Calu3 (cell line): ENCODE measurements at places on chromosomes 7 and 10. TPM values are rescaled to one million over a fixed set of nuclear protein-coding genes. Genes with fewer than 3 reads are reported as not detected.

- no peak for DNase-seq
These were observed 10.6 kb downstream of the DBF4 start for GRCh38 chr7:87886875-87887274.

- DNase-seq, result no peak
These were observed 206.6 kb upstream of the GPR26 start for GRCh38 chr10:123459371-123460091.

DNA sequence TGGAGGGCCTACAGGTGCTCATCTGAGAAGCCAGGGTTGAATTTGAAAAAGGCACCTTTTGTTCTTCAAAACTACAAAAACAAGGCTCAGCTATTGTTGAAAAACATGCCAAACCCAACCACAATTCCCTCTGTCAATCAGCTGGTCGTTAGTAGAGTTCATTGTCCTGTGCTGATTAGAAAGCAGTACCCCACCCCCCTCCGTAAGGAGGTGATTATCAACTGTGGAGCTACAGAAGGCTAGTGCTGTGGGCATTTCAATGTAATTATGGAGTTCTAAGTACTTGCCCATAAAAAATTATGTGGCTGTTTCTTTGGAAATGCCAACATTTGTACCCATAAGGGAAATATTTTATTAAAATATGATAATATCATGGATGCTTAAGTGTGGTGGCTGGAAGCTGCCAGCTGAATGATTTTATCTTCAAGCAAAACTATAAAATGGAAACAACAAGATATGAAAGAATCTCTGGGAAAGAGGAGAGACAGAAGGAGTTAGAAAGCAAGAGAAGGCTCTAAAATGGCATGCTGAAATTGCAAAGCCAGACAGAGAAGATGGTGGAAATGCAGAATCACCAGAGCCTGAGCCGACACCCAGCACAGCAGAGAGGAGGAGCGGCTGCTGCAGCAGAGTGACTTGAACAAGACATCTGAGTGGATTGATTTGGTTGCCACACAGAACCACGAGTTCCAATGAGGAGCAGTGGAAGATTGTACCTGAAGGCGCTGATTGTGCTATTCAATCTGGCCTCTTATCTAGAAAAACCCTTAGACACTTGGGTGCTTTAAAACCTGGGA is 179.5 kb upstream of the LRGUK start:
- DNase-seq, result no peak

TMEM176B gene
- total RNA-seq, result 3.1 and 7.3 TPM in 2 replicates

NME8 gene
- total RNA-seq, result not detected in 2 replicates
